Stimulated activated CD8-positive, alpha-beta memory T cell treated with anti-CD3 and anti-CD28 coated beads, Interleukin-15, amount 100 ng/mL, for 4 hours (primary cell): ENCODE measurements at places on chromosomes 12 and 14.

DNA sequence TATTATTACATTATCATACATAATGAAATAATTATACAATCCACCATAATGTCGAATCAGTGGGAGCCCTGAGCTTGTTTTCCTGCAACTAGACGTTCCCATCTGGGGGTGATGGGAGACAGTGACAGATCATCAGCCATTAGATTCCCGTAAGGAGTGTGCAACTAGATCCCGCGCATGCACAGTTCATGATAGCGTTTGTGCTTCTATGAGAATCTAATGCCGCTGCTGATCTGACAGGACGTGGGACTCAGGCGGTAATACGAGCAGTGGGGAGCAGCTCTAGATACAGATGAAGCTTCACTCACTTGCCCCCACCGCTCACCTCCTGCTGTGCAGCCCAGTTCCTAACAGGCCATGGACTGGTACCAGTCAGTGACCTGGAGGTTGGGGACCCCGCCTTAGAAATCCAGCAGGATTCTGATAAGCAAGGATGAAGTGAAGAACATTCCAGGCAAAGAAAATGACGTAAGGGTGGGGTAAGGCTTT, 204.6 kb downstream of the ETV6 start:
- no peak for DNase-seq

- no peak for DNase-seq
Observed at GRCh38 chr12:127008755-127009403, 1258.1 kb upstream of the TMEM132C start.

DNA sequence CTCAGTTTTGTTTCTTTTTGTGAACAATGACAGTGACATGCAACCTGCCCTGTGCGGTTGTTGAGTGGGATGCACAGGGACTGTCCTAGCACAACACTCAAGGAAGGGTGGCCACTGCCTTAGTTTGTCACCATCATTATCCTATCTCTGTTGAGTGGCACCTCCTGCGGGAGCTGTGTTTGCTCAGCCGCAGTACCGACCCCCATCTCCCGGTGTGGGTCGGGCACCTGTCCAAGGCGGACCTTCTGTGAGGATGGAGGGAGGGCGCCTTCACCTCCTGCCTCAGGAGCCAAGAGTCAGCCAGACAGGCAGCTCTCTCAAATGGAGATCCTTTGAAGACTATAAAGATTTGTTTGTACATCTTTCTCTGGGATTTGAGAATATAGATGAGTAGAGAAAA, 142.1 kb downstream of the TSPAN9 start:
- DNase-seq = no peak

- no peak for DNase-seq
Observed at GRCh38 chr12:50690925-50691324, 73.0 kb upstream of the ATF1 start.

DNA sequence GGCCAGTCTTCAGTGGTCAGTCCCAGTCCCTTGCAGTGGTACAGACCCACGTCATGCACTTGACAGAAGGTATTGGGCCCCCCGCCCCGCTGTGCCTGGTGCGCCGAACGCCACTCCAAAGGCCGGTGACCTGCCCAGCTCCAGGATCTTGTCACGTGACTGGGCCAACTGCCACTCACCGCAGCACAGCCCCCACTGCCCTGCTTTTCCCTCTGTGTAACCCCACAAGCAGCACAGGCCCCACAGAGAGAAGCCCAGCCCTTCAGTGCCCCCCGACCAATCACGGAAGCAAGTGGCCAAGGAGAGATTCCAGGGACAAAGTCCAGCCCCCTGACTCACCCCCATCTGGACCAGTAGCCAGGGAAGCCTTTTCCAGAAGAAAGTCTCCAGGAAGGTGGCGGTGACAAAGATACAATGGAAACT, 498 bp downstream of the GPR132 start:
- no peak for DNase-seq

- DNase-seq = no peak
Observed at GRCh38 chr12:4496145-4496838, 42.4 kb upstream of the RAD51AP1 start.

DNA sequence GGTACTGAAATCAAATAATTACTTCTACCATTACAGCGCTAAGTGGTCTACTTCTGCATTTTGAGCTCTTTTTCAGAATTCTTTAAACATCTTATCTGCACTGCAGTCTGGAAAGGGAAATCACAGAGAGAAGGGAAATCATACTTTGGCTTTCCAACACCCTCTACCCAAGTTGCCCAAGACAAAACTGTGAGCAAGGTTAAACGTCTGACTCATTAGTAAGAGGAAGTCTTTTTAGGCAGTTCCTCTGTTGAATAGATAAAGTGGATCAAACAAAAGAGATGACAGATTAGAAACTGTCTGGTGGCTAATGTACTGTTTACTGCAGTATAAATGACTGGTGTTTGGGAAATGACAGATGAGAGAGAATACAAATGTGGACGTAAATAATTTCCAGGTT, 858.1 kb downstream of the NRXN3 start:
- no peak for DNase-seq

GRCh38 chr12:103475073-103475472, 20.7 kb downstream of the C12orf42 start:
- DNase-seq = no peak

GRCh38 chr12:104374071-104374470, 70.5 kb downstream of the EID3 start:
- DNase-seq = no peak

GRCh38 chr12:51388069-51388799, 3.0 kb downstream of the GALNT6 start:
- no peak for DNase-seq

DNA sequence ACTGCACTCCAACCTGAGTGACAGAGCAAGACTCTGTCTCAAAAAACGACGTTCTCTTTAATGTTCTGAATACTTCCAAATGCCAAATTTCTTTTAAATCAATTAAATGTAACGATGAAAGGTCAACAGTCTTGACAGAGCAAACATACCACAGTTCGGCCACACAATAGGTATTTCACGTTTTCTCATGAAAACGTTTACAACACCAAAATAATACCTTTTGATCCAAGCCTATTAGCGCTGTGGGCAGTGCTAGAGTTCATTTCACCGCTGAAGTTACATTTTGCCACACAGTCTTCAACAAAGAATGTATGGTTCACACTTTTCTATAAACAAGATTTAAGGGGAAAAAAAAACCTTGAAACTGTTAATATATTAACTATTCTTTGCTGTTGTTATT, 122.1 kb downstream of the MED13L start:
- no peak for DNase-seq
